ENCODE measurements at places on chromosomes 7 and 10. TPM values are rescaled to one million over a fixed set of nuclear protein-coding genes. Genes with fewer than 3 reads are reported as not detected.
A peak's percentile ranks its signal among the peaks of the same experiment; 100 is the strongest.

DNA sequence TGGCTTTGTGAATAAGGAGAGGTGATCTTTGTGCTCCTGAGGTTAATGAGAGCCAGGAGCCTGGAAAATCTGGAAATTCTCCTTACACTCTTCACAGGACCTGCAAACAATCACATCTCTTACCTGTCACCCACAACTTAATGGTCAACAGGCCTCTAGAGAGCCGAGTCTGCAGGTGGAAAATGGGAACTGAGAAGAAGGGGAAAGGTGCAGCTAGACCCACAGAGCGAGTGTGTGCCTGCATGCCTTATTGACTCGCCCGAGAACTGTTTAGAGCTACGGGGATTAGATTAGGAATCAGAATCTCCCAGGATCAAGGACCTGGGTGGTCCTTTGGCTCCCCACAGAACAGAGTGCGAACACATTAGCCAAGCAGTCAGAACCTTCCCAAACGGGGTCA lies 329.6 kb downstream of the PTEN start:
- DNase-seq = no peak

DNA sequence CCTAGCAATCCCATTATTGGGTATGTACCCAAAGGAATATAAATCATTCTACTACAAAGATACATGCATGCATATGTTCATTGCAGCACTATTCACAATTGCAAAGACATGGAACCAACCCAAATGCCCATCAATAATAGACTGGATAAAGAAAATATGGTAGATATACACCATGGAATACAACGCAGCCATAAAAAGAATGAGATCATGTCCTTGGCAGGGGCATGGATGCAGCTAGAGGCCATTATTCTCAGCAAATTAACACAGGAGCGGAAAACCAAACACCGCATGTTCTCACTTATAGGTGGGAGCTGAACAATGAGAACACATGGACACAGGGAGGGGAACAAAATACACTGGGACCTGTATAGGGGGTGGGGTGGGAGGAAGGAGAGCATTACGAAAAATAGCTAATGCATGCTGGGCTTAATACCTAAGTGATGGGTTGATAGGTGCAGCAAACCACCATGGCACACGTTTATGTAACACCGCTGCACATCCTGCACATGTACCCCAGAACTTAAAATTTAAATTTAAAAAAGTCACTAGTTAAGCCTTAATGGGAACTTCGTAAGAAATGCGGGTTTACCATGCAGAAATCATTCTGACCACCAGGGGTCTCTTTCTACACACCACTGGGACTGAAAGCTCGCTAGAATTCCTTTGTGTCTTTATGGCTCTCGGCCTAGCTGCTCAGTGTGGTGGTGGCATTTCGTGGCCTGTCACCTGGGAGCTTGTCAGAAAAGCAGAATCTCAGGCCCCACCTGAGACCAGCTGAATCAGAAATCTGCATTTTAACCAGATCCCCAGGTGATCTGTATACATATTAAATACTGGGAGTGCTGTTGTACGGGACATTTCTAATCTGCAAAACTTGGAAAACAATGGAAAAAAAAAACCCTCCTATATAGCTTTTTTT lies 9.5 kb downstream of the ANKRD1 start:
- peak; percentile 39 for DNase-seq

GRCh38 chr7:121079425-121080169 lies 91.1 kb downstream of the CPED1 start:
- no peak for DNase-seq

GRCh38 chr7:153939177-153939576 lies 113.0 kb upstream of the DPP6 start:
- no peak for DNase-seq

The LRRTM3 gene
- polyA plus RNA-seq = not detected

DNA sequence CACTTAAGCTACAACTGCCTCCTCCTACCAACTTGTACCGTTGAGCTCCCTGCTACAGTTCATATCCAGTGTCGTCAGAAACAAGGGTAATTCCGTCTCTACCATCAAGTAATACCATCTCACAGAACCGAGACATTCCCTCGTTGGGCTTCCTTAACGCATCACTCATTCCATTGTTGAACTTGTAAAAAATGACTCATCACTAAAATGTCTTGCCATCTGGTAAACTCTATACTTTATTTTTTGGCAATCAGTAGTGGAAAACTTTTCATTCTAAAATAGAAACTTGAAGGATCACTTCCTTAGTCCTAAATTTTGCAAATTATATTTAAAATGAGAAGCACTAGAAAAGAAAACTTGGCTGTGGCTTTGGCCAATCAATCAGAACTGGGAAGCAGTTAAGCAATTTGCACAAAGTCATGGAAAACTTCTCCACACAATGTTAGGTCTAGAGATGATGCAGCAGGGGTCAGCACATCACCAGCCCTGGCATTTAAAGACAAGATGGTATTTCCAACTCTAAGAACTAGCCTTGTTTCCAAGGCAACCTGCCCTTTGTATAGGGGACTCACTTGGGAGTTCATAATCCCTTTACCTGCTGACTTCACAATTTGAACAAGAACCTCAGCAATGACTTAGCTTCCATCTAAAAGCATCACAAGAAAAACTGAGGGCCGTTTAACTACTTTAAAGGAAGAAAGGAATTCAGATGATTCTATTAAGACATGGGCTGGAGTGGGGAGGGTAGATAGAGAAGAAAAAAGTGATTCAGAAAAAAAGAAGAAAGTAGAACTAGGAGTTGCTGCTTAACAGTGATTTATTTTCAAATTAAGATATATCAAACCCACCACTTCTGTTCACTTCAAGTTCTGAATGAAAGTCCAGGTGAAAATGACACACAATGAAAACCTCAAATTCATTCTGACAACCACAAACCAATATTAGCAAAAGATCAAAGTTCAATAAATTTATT lies 288.1 kb downstream of the PARD3 start:
- DNase-seq = no peak

DNA sequence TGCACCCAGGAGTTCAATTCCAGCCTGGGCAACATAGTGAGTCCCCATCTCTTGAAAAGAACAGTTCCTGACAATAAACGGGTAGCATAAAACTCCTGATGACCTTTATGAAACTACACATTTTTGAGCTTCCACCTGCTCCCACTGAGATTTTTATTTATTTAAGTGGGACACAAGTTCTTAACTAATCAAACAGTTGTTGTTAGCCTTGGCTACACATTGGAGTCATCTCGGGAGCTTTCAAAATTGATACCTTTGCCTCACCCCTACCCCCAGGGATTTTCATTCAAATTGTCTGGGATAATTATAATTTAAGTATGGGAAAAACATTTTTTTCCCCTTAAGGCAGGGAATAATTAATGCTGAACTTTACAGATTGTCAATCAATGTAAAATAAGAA lies 39.3 kb downstream of the MALSU1 start:
- no peak for DNase-seq

- DNase-seq = no peak
These were observed 343.5 kb downstream of the LRMDA start for GRCh38 chr10:75774783-75775490.

Measured in K562 (cell line).